ENCODE measurements at places on chromosomes 16 and 17. TPM values are rescaled to one million over a fixed set of nuclear protein-coding genes. Genes with fewer than 3 reads are reported as not detected.

GRCh38 chr16:8915722-8916301 is 33.7 kb downstream of the LITAFD start:
- DNase-seq: no peak

- no peak for DNase-seq
These were observed 33.8 kb upstream of the SSTR2 start for GRCh38 chr17:73130977-73131376.

Gene GPR139
- total RNA-seq: not detected

Gene MYCBPAP
- total RNA-seq: 1.7 TPM

DNA sequence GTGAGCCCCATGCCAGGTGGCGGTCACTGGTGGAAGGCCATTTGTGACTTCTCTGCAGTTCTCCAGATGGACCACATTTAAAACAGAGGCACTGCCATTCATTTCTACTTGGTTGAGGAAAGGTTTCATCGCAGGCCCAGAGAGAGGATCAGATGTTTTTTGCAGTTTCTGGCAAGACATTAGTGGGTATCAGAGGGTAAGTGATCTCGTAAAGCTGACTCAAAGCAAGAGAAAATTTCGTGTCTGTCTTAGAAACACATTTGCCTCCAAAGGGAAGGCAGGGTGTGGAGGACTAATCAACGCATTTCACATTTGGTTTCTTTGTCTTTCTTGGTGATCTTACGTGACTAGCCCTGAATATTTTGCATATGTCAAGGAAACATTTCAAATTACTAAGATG is 81.8 kb downstream of the PRKCB start:
- DNase-seq: no peak

Gene RAB11FIP3
- total RNA-seq: 70.5 TPM

GRCh38 chr17:43718544-43718943 is 40.0 kb downstream of the SOST start:
- no peak for DNase-seq

DNA sequence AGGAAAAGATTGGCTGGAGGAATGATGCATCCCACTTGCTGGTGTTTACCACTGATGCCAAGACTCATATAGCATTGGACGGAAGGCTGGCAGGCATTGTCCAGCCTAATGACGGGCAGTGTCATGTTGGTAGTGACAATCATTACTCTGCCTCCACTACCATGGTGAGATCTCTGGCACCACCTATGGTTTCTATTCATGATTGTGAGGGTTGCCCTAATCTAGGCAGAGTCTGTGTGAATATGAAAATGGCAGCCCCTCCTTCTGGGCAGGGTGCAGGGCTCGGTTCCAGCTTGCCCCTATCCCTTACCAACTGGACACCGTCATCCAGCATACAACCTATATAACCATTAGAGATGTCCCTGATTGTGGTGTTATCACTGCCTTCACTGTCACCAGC is 33.4 kb downstream of the ITGB3 start:
- DNase-seq: no peak

Gene CHST4
- total RNA-seq: not detected

- no peak for DNase-seq
These were observed 99.4 kb upstream of the CHMP6 start for GRCh38 chr17:80892019-80892855.

DNA sequence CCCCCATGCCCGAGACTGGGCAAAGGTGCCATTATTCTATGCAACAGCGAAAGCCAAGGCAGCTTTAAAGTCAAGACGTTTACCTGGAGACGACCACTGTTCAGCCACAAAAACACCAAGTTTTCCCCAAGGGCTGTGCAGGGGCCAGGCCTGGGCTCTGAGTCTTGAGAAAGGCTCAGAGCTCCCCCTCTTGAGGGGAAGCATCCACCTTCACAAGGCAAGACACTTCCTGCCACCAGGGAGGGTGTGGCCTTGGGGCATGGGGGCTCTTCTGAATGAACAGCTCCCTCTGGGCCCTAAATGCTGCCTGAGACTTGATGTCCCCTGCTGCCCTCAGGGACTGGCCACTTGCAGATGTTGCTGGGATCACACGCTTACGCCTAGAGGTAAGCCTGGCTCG is 26.5 kb downstream of the PDIA2 start:
- no peak for DNase-seq
